ENCODE measurements at places on chromosomes 4 and X.
A peak's percentile ranks its signal among the peaks of the same experiment; 100 is the strongest.

DNA sequence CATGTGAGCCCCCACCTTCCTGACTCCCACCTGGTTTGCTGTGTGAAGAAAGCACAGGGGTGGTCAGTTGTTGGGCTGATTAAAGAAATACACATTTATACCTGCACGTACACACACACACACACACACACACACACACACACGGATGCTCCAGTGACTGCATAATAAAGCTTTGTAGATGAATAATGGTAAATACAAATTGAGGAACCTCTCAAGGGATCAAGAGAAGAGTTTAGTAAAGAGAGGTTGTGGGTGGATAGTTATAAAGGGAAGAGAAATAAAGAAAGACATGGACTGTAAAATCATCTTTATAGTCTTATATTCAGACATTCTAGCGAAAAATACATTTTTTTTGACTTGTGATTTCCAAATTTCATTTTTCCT lies 144.1 kb downstream of the MGST2 start:
- DNase-seq = no peak

DNA sequence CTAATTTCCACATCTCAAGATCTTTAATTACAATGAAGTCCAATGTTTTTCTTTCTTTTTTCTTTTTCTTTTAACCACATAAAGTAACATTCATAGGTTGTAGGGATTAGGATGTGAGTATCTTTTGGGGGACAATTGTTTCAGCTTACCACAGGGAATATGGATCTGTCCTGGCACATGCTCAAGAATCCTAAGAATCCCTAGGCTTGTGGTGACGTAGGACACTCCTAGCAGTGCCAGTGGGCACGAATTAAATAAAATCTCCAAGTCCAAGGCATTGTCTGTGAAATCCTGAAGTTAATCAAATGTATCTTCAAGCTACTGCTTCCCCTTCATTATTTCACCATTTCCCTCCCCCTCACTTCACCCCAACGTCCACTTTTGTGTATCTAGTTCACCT lies 2.6 kb upstream of the LAS1L start:
- no peak for DNase-seq

GRCh38 chrX:39161611-39162255 lies 360.5 kb downstream of the MID1IP1 start:
- no peak for DNase-seq

DNA sequence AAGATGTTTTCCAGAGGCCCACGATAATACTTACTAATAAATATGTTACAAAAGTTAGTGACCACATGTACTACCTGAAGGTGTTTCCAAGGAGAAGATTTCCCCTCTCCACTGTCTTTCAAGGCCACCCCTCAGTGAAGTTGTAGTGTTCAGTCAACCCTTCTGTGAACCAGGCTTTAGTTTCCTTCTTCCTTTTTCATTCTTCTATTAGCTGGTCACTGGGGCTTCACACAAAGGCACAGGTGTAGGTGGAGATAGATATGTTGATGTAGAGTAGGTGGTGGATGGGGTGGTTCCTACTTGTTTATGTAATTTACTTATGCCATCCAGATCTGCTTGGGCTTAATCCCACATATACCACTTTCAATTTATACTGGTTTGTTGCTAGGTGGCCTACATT lies 43.3 kb upstream of the ADAM29 start:
- no peak for DNase-seq

DNA sequence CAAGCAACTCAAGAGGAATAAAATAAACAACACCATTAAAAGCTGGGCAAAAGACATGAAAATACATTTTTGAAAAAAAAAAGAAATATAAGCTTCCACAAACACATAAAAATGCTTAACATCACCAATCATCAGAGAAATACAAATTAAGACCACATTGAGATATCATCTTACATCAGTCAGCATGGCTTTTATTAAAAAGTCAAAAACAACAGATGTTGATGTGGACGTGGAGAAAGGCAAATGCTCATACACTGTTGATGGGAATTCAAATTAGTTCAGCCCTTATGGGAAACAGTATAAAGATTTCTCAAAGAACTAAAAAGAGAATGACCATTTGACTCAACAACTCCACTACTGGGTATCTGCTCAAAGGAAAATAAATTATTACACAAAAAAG lies 59.6 kb downstream of the STK32B start:
- DNase-seq = no peak

DNA sequence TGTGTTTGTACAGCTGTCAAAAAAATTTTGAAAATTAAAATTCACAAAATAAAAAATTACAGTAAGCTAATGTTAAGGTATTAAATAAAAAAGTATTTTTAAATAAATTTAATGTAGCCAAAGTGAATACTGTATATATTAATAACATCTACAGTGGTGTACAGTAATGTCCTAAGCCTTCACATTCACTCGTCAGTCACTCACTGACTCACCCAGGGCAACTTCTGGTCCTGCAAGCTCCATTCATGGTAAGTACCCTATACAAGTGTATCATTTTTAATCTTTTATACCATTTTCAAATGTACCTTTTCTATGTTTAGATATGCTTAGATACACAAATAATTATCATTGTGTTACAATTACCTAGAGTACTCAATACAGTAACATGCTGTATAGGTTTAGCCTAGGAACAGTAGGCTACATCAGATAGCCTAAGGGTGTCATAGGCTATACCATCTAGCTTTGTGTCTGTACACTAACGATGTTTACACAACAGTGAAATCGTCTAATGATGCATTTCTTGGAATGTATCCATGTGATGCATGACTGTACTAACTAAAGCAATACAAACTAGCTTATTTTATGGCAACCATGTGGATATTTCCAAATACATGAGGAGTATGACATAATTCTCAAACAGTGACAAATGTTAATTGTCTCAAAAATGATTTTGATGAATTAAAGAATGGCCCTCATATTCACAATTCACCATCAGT lies 13.7 kb downstream of the DDX60 start:
- DNase-seq = no peak

DNA sequence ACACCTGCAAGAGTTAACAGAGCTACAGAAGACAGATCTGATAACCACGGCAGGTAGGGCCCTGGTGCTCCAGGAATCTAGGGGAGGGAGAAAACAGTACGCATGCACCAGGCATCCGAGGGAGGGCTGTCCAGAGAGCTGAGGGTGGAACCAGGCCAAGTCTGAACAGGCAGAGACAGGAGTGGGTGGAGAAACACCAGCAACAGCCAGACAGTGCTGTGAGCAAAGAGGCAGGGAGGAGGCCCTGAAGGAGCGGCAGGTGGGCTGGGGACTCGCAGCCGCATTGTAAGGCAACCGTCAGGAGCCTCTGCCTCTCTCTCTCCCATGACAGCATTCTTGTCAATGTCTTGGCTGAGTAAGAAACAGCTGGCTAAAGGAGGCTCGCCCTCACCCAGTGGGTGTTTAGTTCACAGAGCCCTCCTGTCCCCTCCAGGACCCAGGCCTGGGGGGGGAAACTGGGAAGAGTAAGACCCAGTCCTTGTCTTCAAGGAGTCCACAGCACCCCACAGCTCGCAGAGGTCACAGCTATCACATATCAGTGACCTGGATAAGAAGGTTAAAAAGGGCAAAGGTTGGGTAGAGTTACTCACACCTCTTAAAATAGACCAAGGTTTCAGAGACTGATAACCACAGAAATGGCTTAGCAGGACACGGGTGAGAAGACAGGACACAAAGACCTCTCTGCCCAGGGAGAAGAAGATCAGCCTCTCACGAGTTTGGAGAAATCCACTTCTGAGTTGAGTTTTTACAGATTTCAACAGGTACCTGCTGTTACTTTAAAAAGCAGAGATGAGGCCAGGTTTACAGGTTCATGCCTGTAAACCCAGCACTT lies 10.5 kb downstream of the ACSL1 start:
- peak; percentile 84 for DNase-seq

- DNase-seq = no peak
Measured at GRCh38 chrX:78945186-78945912, at the start of gene P2RY10. Gene P2RY10 (plus strand): TSS chrX:78945391. CDS start chrX:78960521, 15,130 bp downstream.

GRCh38 chrX:145840531-145840930 lies 22.9 kb downstream of the SLITRK2 start:
- DNase-seq = no peak

DNA sequence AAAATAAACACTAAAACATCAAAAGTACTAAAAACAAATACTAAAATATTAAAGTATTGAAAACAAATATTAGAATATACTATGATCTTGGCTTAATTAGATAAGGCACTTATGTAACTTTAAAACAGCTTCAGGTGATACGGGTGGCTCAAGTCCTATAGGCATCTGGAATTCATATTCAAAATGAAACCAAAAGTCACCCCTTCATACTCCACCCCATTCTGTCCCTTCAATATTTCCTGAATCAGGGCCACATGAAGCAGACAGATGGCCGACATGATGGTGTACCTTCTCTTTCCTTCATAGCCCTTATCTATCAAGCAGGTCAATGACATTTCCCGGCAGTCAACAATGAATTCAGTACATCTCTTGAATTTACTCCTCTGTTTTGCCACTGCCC lies 71.9 kb upstream of the MAGEB10 start:
- no peak for DNase-seq

DNA sequence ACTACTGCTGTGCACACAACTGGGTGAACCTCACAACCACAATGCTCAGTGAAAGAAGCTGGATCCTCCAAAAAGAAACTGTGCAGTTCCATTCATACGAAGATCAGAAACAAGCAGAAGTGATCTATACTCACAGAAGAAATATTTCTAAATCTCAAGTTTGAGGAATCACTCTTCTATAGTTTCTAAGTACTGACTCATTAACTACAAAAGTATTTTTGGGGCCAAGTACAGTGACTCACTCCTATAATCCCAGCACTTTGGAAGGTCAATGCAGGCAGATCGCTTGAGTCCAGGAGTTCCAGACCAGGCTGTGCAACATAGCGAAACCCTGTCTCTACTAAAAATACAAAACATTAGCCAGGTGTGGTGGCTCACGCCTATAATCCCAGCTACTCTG lies 51.3 kb upstream of the RELL1 start:
- no peak for DNase-seq

GRCh38 chrX:10992110-10992509 lies 119.0 kb upstream of the HCCS start:
- no peak for DNase-seq

DNA sequence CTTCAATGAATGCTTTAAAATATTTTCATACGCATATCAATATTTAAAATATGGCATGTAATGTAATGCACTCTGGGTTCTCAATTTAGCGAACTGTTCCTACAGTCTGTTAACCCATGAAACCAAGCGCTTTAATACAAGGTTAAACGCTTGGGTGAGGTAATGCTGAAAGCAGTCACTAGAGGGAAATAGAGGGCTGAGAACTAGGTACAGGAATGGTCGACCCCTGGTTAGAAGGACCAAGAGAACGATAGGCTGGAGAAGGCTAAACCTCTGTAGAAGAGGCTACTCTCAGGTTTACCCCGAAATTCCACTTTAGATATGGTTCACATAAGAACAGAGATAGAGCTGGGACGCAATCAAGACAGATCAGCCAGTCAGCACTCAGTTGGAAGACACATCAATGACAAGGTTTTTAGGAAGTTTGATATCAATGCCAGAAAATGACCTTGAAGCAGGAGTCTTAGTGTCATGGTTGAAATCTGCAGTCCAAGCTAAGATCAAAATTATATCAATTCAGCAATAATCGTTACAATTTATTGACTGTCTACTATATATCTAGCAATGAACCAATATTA lies 26.9 kb downstream of the ARSJ start:
- peak; percentile 16 for DNase-seq

DNA sequence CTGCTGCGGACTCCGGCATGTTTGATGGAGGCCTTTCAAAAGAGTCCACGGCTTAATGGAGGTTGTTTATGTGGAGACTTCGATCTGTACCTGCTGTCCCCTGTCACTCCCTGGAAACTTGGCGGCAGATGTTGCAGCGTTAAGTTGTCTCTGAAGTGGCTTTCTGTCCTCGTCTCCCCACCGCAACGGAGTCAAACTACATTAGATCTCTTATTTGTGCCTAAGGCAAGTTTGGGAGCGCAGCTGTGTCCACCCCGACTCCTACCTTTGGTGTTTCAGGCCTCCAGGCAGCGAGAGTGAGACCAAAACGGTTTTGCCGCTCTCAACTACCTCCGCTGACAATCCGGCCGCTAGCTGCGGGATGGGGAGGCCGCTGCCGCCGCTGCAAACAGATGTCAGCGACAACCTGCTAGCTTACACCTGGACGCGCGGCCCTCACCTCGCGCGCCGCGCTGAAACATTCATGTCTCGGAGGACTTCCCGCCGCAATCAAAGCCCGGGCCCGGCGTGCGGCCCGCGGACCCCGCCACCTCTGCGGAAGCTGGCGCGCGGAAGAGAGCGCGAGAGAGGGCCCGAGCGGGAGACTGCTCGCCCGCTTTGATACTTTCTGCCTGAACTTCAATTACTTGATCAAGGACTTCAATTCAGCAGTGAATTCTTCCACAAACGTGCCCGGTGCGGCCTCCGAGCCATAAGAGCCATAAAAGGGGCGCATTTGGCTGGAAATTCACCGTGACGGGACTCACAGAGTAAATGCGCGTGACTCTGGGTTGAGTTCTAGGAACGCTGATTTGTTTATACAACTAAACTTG lies 108.4 kb downstream of the ANTXR2 start:
- peak; percentile 36 for DNase-seq

- no peak for DNase-seq
Measured at GRCh38 chr4:36944232-36944631, 300.3 kb upstream of the NWD2 start.

- DNase-seq = no peak
Measured at GRCh38 chrX:47229427-47229826, 3.4 kb upstream of the USP11 start.

DNA sequence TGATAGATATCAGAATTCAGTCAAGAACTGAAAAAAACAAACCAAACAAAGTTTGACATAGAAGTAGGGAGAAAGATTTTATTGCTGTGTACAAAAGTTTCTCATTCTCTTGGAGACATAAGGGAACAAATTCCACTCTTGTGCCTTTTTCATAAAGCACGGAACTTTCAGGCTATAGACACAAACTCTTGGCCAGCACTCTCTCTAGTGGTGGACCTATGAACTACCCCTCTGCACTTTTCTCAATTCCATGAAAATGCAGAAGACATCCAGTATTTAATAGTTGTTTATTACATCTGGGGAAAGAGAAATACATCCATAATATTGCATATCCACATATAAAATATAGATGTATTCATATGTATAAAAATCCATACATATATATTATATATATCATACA lies 291.6 kb upstream of the HS3ST1 start:
- peak; percentile 30 for DNase-seq

DNA sequence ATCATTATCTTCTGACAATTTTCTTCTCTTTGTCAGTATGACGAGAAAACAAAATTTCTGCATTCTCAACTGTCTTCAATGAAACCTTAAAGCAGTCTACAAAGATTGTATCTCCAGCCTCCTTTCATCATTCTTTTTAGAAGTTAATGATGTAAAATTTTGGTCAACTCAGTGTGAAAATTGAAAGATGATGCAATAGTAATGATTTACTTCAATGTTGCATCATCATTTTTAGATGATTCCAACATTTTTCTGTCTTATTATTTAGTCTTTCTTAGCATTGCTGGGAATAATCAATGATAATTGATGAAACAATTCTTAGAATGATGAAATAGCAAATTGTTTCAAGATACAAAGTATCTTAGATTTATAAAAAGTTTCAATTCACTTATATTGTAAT lies 372.7 kb downstream of the C4orf33 start:
- DNase-seq = no peak

All from testis (tissue), 5 donors.